Retina (tissue), 1 donor: ENCODE measurements at places on chromosomes 3 and 15.

GRCh38 chr15:63971427-63971805 lies 74.9 kb downstream of the DAPK2 start:
- DNase-seq = no peak

GRCh38 chr3:154835639-154836038 lies 244.5 kb upstream of the MME start:
- DNase-seq = no peak

DNA sequence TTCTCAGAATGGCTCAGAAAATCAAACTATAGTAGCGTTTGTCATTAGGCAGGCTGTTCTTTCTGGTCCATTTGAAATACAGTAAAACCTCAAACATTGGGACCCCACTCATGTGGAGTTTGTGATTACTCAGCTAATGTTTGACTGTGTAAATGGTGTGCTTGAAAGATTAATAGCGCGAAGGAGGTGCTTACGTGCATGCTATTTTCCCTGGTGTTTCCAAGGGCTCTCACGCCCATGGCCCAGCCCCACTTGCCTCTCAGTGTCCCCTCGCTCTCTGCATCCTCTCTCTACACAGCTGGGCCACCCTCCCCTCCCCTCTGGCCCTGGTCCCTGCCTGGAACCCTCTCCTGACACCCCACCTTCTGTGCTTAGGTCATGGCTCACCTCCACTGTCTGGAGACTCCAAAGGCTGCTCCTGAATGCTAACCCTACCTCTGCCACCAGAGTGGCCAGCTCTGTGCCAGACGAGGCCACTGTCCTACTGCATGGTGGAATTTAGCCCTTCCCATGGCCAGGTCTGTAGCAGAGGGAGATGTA lies 194.2 kb downstream of the PLCL2 start:
- no peak for DNase-seq

- peak; percentile 85 for DNase-seq
Measured at GRCh38 chr3:69250014-69250413, 127.6 kb upstream of the LMOD3 start.

- no peak for DNase-seq
Measured at GRCh38 chr3:123618768-123619484, 34.1 kb upstream of the HACD2 start.

- DNase-seq = no peak
Measured at GRCh38 chr3:125366132-125366531, 9.0 kb downstream of the ZNF148 start.
